ENCODE measurements at places on chromosomes 12 and 14.

DNA sequence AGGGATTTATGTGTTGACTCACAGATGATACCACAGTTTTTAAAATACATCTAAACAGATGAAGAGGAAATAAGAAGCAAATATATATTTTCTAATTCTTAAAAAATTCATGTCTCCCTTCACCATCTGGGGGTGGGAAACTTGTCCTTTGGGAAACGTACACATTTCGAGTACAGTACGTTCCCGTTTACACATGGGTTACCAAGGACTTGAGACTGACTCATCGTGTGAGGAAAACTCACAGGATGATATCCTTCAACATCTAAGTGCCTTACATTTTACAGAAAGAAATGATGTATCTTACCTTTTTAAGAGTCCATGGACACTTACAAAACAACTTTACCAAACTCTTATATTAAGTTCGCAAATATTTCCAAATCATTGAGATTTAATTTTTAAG lies 16.0 kb upstream of the FBLN5 start:
- DNase-seq, result no peak

DNA sequence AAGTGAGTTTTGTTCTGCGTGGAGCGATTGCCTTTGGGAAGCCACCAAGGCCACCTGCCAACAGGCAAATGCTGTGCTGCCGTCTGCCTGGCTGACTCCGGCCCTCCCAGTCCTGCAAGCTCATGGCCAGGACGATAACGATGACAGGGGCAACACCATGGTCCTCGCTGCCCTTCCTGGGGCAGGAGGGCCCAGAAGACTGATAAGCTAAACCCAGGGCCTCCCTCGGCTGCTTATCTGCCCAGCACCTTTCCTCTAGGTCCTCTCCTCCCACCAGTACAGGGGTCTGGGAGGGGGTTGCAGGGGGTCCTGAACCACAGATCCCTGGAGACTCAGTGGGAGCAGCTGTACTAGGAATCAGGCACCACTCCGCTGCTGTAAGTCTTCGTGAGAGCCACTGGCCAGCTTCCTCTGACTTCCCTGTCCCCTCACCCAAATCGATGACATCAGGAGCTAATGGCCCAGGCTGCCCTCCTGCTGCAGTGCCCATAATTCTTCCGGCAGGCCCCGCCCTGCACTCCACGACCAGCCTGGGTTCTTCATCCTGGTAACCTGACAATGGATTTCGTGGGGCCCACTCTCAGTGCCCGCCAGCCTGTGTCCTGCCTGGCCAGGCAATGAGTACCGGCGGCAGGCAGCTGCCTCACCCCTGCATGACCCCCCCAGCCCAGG lies 5.1 kb downstream of the ANKRD9 start:
- DNase-seq, result no peak

DNA sequence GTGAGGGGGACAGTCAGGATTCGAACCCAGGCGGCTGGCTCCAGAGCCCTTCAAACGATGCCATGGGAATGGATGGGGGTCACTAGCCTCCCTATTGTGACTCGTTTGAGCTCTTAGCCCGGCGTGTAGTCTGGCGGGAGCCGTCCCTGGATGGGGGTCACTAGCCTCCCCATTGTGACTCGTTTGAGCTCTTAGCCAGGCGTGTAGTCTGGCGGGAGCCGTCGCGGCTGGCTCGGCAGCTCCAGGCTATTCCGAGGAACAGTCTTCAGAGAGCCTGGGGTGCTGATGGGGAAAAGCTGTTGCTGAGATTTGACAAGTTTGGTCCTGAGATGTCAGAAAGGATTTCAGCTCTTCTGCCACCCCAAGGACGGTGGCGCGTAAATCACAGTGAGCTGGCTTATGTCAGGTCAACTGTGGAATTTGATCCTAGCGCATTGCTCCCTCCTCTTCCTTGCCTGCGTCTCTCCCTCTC lies 58.3 kb downstream of the CALM1 start:
- DNase-seq, result no peak

- DNase-seq, result no peak
These were observed 379.9 kb upstream of the PDE3A start for GRCh38 chr12:19988459-19988873.

GRCh38 chr14:63551332-63551731 lies 8.2 kb upstream of the PPP2R5E start:
- no peak for DNase-seq

GRCh38 chr12:11158885-11159444 lies 12.0 kb upstream of the SMIM10L1 start:
- DNase-seq, result no peak

DNA sequence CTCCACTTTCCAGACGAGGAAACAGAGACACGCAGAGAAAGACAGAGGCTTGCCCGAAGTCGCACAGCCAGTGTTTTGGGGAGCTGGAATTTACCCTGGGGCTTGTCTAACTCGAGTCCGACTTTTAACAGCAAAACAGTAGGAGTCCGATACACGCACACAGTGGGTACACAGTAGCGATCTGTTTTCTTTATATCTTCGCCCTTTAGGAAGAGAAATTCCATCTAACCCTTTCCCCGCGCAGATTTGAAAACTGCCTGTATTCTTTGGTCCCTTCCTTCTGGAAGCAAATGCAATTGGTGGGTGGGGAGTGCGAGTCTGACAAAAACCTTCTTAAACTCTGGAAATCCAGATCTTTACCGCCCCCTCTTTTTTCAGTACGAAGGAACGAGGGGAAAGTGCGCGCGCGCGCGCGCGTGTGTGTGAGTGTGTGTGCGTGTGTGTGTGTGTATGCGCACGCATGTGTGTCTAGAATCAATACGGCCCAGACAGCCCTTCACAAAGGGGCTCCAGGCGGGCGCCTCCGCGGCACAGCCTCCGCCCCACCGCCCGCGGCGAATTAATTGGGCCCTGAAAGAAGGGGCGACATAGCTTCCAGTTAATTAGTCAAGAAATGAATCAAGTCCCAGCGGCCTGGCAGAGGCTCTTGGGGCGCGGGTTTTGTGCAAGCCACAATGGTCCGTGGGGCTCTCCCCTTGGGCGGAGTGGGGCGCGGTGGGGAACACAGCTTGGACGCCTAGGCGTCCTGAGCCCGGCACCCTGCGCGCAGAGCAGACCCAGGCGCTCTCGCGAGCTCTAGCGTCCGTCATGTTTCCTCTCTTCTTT lies 14.0 kb upstream of the TBX3 start:
- DNase-seq, result no peak

DNA sequence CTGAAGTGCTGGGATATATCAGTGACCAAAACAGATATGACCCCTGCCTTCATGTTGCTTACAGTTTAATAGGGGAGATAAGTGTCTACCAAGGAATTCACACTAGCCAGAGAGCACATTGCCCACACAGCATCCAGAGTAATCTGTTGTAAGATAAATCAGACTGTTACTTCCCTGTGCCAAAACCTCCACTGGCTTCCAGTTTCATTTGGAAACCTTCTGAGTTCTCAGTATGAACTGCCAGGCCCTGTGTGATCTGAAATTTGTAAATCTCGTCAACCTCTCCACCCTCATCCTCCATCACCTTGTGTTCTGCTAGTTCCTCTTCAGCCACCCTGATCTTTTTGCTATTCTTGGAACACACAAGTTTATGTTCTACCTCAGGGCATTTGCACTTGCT lies 154.7 kb downstream of the ETV6 start:
- no peak for DNase-seq

- DNase-seq, result no peak
These were observed 3.4 kb downstream of the CDK2AP1 start for GRCh38 chr12:123267991-123268843.

GRCh38 chr14:69561893-69562292 lies 12.8 kb downstream of the CCDC177 start:
- DNase-seq, result no peak

DNA sequence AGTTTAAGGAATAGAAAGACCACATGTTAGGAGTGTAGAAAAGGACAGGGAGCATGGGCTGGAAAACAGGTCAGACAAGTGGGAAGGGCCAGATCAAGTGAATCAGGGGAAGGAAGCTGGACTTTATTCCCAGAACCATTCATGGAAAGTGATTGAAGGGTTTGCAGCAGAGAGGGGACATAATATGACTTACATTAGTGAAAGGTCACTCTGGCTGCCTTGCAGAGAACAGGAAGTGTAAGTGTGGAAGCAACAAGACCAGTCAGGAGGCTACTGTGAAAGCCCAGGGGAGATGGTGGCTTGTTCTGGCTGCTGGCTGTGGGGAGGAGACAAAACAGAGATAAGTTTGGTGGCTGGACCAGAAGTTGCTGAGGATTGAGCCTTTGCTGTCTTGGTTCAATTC lies 69.1 kb downstream of the VCPKMT start:
- peak; percentile 37 for DNase-seq

- no peak for DNase-seq
These were observed 486.2 kb downstream of the DIO2 start for GRCh38 chr14:79724934-79725717.

GRCh38 chr14:101373690-101374295 lies 187.5 kb upstream of the DIO3 start:
- DNase-seq, result no peak

GRCh38 chr14:90263748-90264449 lies 7.5 kb downstream of the PSMC1 start:
- no peak for DNase-seq

GRCh38 chr12:45093051-45093450 lies 42.2 kb upstream of the DBX2 start:
- no peak for DNase-seq

DNA sequence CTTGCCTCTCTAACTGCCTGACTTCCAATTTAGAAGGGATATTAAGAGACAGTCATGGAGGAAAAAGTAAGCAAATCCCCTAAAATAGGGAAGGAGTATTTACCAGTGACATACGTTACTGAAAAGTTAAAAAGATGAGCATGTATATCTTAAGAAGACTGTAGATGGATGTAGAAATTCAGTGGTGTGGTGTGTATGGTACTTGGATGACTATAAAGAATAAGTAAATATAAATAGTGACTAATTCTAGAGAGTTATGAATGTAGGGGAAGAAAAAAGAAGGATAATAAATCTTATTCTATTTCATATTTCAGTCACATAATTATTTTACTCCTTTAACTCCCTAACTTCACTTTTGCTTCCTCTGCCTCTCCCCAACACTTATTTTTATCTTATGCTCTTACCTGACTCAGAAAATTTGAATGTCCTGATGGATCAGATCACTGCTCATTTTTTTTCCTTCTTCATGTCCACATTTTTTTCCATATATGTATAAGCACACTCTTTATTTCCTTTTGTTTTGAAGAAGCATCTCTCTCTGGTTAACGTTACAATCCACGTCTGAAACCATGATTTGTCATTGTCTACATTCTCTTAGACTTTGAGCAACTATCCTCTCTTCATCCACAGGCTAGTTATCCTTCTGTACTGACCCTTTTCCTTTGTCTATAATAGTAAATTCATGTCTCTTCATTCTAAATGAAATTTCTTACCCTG lies 422.7 kb upstream of the SYT1 start:
- no peak for DNase-seq

DNA sequence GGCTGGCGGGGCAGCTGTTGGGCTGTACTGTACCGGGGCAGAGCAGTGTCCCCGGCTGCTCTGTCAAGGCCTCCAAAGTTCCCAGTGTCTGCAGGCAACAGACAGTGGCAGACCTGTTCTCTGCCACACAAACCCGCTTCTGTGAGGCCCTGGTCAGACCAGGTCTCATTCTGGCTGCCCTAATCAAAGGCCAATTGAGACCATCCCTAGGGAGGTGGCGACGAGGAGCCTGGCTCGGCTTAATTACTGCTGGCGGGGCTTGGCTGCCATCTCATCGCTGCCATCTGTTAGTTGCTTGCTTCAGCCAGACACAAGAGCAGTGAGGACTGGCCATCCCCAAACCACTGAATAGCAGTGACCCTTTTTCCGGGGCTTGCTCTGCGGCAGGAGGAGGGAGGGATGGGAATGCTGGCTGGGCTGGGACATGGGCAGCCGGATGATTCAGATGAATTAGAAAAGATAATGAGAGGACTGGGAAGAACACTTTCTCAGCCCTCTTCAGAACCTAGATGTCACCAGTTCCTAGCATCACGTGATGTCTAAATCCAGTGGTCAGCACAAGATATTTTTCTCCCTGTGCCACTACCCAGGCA lies 24.5 kb downstream of the ERG28 start:
- DNase-seq, result no peak

- no peak for DNase-seq
These were observed 67.1 kb downstream of the PRORP start for GRCh38 chr14:35189422-35189821.

GRCh38 chr12:32444895-32445294 lies 45.5 kb downstream of the FGD4 start:
- no peak for DNase-seq

DNA sequence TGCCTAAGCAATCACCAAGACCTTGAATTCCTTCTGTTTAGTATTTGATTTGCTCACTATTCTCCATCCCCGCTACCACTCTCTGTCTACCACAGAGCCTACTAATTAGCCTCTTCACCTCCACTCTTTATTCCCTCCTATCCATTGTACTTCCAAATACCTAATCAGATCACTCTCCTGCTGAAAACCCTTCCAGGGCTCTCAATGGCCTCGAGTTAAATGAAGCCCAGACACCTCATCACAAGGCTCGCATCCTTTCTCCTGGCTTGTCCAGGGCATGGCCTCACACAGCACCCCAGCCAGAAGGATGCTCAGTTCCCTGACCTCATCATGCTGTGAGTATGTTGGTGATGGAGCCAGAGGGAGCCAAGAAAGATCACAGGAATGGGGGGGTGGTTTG lies 71.4 kb upstream of the PRMT8 start:
- no peak for DNase-seq
